ENCODE measurements at places on chromosomes 13 and 19.

DNA sequence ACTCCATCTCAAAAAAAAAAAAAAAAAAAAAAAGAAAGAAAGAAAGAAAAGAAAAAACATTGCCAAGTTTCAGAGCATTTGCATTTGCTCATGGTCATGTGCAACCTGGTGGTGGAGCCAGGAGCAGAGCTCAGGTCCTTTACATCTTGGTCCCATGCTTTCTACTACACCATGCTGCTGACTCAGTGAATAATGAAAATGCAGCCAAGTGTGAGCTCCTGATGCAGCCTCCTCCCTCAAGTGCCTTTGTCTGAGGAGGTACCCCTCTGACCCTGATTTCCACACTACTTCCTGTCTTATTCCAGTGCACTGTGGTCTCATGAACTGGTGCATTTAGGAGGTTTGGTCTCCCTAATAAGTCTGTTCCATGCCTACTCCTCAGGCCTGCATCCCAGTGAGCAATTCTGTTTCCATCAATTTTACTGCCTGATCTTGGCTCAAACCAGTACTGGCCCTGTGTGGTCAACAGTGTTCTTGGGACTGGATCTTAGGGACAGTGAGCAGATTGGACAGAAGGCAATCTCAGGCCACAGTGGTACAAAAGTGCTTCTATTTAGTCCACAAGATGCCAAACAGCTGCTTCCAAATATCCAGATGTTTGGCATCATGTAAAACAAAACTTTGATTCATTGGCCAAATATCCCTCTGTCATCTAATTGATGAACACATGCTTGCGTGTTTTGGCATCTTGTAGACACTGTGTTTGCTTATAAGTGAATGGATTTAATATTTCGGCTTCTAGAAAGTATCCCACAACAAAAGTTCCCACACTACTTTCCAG is 28.8 kb upstream of the LRCH1 start:
- DNase-seq: no peak

GRCh38 chr13:43405457-43405856 is 381.3 kb downstream of the ENOX1 start:
- no peak for DNase-seq

GRCh38 chr19:41928221-41928683 is at the start of gene ERFL:
TSS of gene ERFL (minus strand) at chr19:41928449. CDS start at chr19:41912919, 15,530 bp downstream.
- DNase-seq: no peak

DNA sequence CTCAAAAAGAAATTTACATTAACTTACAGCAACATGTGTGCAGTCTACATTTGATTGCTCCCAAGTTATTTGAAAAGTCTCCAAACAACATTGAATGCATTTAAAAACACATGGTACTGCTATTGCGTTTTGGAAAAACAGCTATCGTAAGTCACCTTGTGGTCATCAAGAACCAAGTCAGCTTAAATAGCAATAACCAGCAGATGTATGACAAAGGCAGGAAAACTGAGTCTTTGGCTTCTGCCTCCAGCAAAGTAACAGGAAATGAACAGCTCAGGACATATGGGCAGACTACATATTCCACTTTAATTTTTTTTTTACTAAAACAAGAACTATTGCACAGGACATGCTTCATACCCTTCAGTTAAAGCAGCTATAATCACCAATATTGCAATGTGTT is 580.6 kb upstream of the SPRY2 start:
- no peak for DNase-seq

GRCh38 chr13:23146811-23147625 is 33.8 kb upstream of the SGCG start:
- no peak for DNase-seq
